Gastrocnemius medialis (tissue), 4 donors: ENCODE measurements at places on chromosomes 1 and 21. TPM values are rescaled to one million over a fixed set of nuclear protein-coding genes. Genes with fewer than 3 reads are reported as not detected.

KLHDC7A gene
- not detected for total RNA-seq

- H3K27me3 ChIP-seq = no peaks in the 10 kb centered on the region
- no peak overlapping the region for H3K4me3 ChIP-seq
- no peaks in the 10 kb centered on the region for H3K4me1 ChIP-seq
- DNase-seq = no peak
- H3K27ac ChIP-seq = no peak overlapping the region
Observed at GRCh38 chr1:247293047-247293446, 37.2 kb downstream of the VN1R5 start.

- no peak overlapping the region for H3K4me3 ChIP-seq
- H3K4me1 ChIP-seq = no peaks in the 10 kb centered on the region
- no peak overlapping the region for H3K27ac ChIP-seq
- DNase-seq = no peak
- no peaks in the 10 kb centered on the region for H3K27me3 ChIP-seq
Observed at GRCh38 chr1:21550097-21550496, 40.9 kb downstream of the ALPL start.

DNA sequence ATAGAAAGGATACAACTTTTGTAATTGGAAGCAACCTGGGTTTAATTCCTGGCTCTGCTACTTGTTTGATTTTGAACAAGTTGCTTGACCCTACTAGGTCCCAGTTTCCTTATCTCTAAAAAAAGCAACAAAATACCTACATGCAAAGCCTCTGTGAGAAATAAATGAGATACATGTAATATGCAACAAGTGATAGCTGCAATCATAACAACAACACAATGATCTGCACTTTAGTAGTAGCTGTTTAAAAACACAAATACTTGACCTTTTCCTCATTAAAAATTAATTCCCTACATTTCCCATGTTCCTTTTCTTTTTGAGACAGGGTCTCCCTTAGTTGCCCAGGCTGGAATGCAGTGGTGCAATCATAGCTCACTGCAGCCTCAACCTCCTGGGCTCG lies 40.0 kb downstream of the FRRS1 start:
- no peaks in the 10 kb centered on the region for H3K4me1 ChIP-seq
- no peak for DNase-seq
- H3K27me3 ChIP-seq = no peaks in the 10 kb centered on the region
- H3K27ac ChIP-seq = no peak overlapping the region

DNA sequence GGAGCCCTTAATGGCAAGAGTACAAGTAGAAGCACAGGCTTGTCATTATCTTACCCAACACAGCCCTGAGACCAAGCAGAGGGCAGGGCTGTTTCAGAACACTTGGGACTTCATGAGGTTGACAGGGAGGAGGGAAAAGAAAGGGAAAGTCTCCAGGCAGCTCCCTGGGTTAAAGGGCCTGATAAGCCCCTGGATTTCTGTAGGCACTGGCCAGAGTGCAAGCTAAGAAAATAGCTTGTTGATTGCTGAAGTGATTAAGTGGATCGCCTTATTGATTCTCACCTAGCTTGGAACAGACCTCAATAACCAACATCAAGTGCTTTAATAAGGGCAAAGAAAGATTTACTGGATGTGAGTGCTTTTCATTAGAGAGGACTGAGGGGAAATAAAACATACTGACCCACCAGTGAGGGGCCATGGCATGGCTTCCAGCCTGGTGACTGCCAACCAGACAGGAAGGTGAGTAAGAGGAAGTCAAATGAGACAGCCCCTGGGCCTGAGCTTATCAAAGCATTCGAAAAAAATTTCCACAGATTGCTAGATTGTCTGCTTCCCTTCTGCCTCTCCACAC lies 121.4 kb upstream of the NFIA start:
- H3K4me1 ChIP-seq = no peaks in the 10 kb centered on the region
- H3K27me3 ChIP-seq = no peaks in the 10 kb centered on the region
- no peak overlapping the region for H3K4me3 ChIP-seq
- DNase-seq = no peak
- no peak overlapping the region for H3K27ac ChIP-seq

- DNase-seq = no peak
- no peak overlapping the region for H3K27ac ChIP-seq
- no peaks in the 10 kb centered on the region for H3K36me3 ChIP-seq
- H3K4me1 ChIP-seq = no peaks in the 10 kb centered on the region
- no peaks in the 10 kb centered on the region for H3K27me3 ChIP-seq
Observed at GRCh38 chr1:199002661-199003060, 363.8 kb downstream of the PTPRC start.

DNA sequence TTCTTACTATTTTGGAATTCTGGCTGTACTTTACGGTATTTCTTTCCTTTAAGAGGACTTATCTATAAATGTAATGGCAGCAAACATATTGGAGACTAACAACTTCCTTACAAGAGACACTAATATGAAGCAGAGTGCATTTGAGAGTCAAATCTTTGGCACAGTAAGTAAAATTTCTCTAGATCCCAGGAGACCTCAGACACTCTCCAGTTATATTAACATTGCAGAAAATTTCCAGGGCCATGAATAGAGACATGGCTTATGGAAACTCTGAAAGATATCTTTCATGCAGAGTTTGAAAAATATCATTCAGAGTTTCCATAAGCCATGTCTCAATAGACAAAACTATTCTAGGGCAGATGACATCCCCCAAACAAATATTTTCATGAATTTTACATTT lies 51.2 kb downstream of the IL23R start:
- no peaks in the 10 kb centered on the region for H3K27me3 ChIP-seq
- H3K27ac ChIP-seq = no peak overlapping the region
- H3K4me1 ChIP-seq = no peaks in the 10 kb centered on the region
- no peak for DNase-seq
- H3K4me3 ChIP-seq = no peak overlapping the region

- DNase-seq = peak; percentile 81
- no peak overlapping the region for H3K4me3 ChIP-seq
- H3K27ac ChIP-seq = peak overlapping the region; percentile 90
- peaks cover 90% of the 10 kb centered on the region for H3K4me1 ChIP-seq
- H3K27me3 ChIP-seq = no peaks in the 10 kb centered on the region
- H3K36me3 ChIP-seq = no peaks in the 10 kb centered on the region
Observed at GRCh38 chr1:208160259-208160819, 83.8 kb downstream of the PLXNA2 start.

LRRC53 gene
- not detected for total RNA-seq

DNA sequence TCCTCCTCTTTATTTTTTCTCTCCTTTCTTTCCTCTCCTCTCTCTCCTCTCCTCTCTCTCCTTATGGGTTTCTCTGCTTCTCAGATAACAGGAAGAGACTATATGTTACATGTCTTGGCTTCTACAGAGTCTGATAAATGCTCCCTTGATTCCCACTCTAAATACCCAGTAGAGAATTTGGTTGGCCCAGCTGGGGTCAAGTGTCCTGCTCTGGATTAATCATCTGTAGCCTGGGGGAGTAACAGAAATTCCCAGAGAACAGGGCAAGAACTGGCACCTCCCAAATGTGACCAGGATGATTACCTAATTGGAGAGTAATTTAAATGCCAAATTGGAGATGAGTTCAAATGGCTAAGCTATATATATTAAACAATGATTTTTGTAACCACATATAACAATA lies 146.1 kb upstream of the LMO4 start:
- DNase-seq = no peak
- no peak overlapping the region for H3K4me3 ChIP-seq
- no peaks in the 10 kb centered on the region for H3K36me3 ChIP-seq
- no peaks in the 10 kb centered on the region for H3K27me3 ChIP-seq
- no peaks in the 10 kb centered on the region for H3K4me1 ChIP-seq

DNA sequence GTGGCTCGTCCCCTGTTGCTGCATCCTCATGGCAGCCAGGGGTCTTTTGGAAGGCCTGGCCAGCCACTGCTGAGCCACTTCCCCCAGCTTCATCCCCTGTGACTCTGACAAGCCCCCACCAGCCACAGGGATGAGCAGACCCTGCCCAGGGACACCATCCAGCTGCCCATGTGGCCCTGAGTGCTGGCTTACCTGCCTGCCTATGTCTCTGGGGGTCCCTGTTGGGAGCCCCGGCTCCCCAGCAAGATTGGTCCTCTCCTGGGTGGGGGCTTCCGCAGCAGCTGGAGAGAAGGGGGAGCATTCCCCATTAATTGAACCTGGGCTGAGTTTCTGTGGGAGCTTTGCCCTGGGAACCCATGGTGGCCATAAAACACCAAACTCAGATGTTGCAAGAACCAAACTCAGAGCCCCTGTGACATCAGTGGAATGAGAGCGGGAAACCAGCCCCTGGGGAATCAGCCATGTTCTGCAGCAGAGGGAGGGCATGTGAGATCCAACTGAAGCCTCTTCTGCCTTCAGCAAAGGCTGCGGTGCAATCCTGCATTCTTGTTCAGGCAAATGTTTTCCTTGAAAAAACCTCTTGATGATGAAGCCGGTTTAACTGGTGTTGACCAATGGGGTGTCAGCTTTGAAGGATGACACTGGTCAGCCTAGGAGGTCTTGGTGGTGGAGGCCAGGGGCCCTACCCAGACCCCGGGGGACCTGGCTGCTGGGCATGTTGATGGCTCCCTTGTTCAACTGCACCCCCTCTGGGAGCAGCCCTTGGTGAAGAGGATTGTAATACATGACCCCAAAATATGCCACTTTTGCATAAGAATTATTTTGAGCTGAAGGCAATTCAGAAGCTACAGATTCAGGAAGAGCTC lies 28.3 kb upstream of the COL18A1 start:
- no peak for DNase-seq
- no peak overlapping the region for H3K27ac ChIP-seq
- no peaks in the 10 kb centered on the region for H3K27me3 ChIP-seq
- H3K4me3 ChIP-seq = no peak overlapping the region

RAP1GAP gene
- not detected for total RNA-seq

NHLH1 gene
- not detected for total RNA-seq

DNA sequence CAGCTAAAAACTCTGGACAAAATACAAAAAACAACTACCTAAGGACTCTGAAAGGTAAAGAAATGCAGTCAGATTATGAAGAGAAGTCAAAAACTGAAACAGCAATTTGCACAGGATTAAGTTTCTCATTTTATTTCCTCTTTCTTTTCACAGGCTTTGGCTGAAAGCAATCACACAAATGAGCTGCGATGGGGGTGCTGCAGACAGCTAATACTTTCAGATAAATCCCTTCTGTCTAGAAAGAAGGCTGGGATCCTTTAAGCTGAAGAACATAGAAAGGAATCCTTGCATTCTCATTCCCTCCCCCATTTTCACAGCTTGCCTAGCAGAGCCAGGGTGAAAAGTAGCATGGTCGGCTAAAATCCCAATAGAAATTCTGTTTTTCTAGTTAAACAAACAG lies 32.0 kb upstream of the PRDX6 start:
- DNase-seq = no peak
- no peaks in the 10 kb centered on the region for H3K27me3 ChIP-seq
- peaks cover 4% of the 10 kb centered on the region for H3K36me3 ChIP-seq
- H3K4me3 ChIP-seq = no peak overlapping the region
- no peak overlapping the region for H3K27ac ChIP-seq

GRCh38 chr1:16342331-16343062 lies 9.8 kb downstream of the FBXO42 start:
- H3K4me3 ChIP-seq = no peak overlapping the region
- H3K27ac ChIP-seq = peak overlapping the region; percentile 56
- no peaks in the 10 kb centered on the region for H3K27me3 ChIP-seq
- no peaks in the 10 kb centered on the region for H3K36me3 ChIP-seq
- no peak for DNase-seq
- H3K4me1 ChIP-seq = peaks cover 23% of the 10 kb centered on the region

DNA sequence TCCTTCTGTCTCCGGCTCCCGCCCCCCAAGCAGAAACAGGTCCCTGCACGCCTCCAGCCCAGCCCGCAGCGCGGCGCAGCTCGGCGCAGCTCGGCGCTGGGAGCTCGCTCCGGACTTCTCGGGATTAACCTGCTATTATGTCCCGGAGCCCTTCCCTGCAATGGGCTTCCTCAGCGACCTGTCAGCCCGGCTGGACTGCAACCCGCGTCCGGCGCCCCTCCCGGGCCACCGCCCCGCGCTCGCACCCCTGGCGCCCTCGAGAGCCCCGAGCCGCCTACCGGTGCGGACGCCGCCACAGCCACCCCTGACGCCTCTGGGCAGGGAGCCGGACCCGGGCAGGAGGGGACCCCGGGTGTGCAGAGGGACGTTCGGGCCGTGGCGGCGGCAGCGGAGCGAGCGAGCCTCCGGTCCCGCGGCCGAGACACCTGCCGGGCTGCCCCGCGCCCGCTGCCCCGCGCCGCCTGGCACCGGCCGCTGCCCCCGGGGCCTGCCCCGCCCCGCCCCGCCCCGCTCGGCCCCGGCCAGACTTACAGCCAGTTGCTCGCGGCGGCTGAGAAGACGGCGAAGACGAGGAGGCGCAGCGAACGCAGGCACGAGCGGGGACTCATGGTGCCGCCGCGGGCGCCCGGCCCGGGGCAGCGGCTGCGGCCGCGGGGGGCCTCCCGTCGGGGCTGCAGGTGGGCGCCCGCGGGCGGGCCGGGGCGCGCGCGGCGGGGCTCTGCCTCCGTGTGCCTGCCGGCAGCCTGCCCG lies 407 bp downstream of the WNT4 start:
- H3K27ac ChIP-seq = peak overlapping the region; percentile 57
- peak overlapping the region; percentile 62 for H3K4me3 ChIP-seq
- H3K4me1 ChIP-seq = peaks cover 6% of the 10 kb centered on the region
- H3K36me3 ChIP-seq = no peaks in the 10 kb centered on the region

ACTA1 gene
- 35,934 TPM for total RNA-seq

RPTN gene
- total RNA-seq = not detected

PTGFR gene
- 3.4 TPM for total RNA-seq

GRCh38 chr1:180221462-180221861 lies 8.6 kb upstream of the LHX4 start:
- no peaks in the 10 kb centered on the region for H3K36me3 ChIP-seq
- no peak overlapping the region for H3K27ac ChIP-seq
- H3K4me1 ChIP-seq = no peaks in the 10 kb centered on the region
- H3K27me3 ChIP-seq = peaks cover 4% of the 10 kb centered on the region
- no peak for DNase-seq
- H3K4me3 ChIP-seq = no peak overlapping the region

DNA sequence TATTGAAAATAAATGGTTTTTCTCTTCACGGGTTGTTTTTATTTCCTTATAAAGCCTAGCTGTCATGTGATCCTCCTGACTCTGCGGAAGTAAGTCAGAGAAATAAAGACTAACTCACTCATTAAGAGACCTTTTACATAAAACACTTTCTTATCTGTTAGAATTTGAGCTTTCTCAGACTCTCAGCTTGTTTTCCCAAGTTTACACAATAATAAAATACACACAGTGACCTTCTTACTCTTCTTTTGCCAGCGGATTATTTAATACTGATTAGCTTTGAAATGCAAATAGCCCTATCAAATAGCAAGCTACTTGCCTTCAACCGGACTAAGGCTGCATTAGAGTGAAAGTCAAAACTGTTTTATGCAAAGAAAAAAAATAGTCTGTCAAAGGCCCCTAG lies 45.5 kb upstream of the CXADR start:
- H3K36me3 ChIP-seq = no peaks in the 10 kb centered on the region
- no peak overlapping the region for H3K27ac ChIP-seq
- H3K4me3 ChIP-seq = peak overlapping the region; percentile 14
- no peaks in the 10 kb centered on the region for H3K27me3 ChIP-seq

- no peaks in the 10 kb centered on the region for H3K36me3 ChIP-seq
- no peaks in the 10 kb centered on the region for H3K27me3 ChIP-seq
- no peak for DNase-seq
Observed at GRCh38 chr1:244022311-244022710, 28.8 kb upstream of the ZBTB18 start.

PGLYRP4 gene
- not detected for total RNA-seq
